ENCODE measurements at places on chromosomes 12 and 14. TPM values are rescaled to one million over a fixed set of nuclear protein-coding genes. Genes with fewer than 3 reads are reported as not detected.

The CLEC9A gene
- total RNA-seq: not detected

The OTOGL gene
- 0.67 TPM for total RNA-seq

The CELA1 gene
- not detected for total RNA-seq

The MANSC4 gene
- not detected for total RNA-seq

The INSM2 gene
- total RNA-seq: 0.17 TPM

The CSRNP2 gene
- total RNA-seq: 18.4 TPM

The MMP17 gene
- total RNA-seq: 5.7 TPM

The ASPG gene
- not detected for total RNA-seq

The TMEM120B gene
- 4.6 TPM for total RNA-seq

The SALL2 gene
- 4.0 TPM for total RNA-seq

The OR4K5 gene
- not detected for total RNA-seq

The ANG gene
- total RNA-seq: 0.07 TPM

The LMNTD1 gene
- not detected for total RNA-seq

The PRH2 gene
- total RNA-seq: not detected

The SLC25A21 gene
- total RNA-seq: not detected

The IL26 gene
- not detected for total RNA-seq

The PUS1 gene
- total RNA-seq: 13.6 TPM

The PTPN6 gene
- 0.31 TPM for total RNA-seq

The ANKRD33 gene
- total RNA-seq: not detected

The DCAF4 gene
- total RNA-seq: 47.9 TPM

The STXBP6 gene
- total RNA-seq: 3.9 TPM

The TAS2R30 gene
- total RNA-seq: 0.05 TPM

The TC2N gene
- total RNA-seq: not detected

The MFAP5 gene
- total RNA-seq: 0.65 TPM

The NR4A1 gene
- total RNA-seq: 3.3 TPM

The CPNE6 gene
- total RNA-seq: not detected

The HNRNPC gene
- 922 TPM for total RNA-seq

The CIROP gene
- not detected for total RNA-seq

The BCL11B gene
- 0.02 TPM for total RNA-seq

The TEDC1 gene
- 21.9 TPM for total RNA-seq

The KRT4 gene
- not detected for total RNA-seq

The PLEKHH1 gene
- total RNA-seq: 5.0 TPM

Measured in A172 (cell line).